HFFc6 (cell line): ENCODE measurements at places on chromosomes 11 and 22.

DNA sequence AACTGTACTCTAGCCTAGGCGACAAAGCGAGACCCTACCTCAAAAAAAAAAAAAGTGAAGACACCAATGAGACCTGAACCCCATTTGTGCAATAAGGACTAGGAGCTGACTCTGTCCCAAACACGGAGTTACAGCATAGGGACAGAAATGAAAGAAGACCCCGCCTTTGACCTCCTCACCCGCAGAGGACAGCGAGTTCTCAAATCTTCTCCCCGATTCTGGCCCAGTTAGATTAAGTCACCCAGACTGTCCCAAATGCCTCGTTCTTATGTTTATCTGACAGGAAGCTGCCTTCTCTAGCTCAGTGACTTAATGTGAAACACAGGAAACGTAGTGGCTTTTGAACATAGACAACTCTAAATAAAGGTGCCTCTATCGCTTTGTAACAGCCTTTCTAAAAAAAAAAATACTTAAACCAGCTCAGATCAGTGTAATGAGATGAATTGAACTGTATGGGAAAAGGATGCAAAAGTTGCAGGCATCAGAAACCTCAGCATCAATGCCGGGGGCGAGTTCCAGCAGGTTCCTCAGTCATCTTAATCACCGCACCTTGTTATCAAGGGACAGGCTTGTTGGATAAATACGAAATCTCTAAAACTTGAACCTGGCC lies 10.6 kb downstream of the MYH9 start:
- DNase-seq, result no peak

GRCh38 chr11:120135838-120136237 lies 2.1 kb downstream of the TRIM29 start:
- DNase-seq, result no peak

DNA sequence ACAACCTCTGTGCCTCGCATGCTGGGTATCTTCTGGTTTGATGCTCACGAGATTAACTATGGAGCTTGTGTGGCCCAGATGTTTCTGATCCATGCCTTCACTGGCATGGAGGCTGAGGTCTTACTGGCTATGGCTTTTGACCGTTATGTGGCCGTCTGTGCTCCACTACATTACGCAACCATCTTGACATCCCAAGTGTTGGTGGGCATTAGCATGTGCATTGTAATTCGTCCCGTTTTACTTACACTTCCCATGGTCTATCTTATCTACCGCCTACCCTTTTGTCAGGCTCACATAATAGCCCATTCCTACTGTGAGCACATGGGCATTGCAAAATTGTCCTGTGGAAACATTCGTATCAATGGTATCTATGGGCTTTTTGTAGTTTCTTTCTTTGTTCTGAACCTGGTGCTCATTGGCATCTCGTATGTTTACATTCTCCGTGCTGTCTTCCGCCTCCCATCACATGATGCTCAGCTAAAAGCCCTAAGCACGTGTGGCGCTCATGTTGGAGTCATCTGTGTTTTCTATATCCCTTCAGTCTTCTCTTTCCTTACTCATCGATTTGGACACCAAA lies 516 bp downstream of the OR52J3 start:
- DNase-seq, result no peak

DNA sequence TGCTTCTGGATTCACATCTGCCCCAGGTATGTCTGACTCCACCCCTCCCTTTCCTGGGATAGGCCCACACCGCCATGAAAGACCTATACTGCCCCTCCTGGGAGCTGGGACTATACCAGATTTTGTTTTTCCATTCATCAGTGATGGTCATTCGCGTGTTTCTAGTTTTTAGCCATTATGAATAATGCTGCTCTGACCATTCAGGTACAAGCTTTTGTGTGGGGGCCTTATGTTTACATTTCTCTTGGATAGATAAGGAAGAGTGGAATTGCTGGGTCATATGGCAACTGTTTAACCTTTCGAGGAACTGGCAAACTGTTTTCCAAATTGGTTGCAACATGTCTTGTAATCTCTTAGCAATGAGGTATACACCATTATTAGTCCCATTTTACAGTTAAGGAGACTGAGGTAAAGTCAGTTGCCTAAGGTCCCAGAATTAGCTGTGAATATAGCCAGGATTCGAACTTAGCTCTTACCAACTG lies 1.2 kb upstream of the TBC1D10A start:
- DNase-seq, result no peak

DNA sequence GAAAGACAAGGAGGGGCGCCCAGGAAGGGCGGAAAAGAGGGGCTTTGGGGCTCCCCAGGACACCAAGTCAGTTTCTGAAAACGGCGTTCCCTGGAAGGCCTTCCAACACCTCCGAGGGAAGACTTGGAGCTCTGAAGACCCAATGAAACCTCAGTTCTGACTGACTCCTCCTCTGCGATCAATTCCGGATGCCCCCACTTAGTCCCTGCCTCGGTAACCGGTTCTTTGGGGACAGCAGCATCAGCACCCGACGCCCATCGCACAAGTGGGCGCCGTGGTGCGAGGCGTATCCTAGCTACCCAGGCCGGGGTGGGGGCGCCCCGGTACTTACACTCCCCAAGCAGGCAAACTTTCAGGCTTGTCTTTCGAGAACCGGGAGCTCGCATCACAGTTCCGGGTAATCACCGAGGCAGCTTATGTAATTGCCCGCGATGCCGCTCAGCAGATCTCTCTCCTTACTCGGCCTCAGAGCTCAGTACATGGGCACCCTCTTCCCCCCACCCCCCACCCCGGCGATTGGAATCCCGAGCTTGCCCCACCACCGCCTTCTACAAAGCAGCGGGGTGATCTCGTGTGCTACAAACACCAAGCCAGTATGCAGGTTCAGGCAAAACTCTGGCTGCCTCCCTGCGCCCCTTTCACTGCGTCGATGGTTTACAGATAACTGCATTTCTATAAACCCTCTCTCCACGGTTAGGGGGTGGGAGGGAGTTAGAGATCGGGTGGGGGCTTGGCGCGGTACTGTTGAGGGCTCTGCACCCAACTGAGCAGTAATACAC lies 2.0 kb downstream of the TENM4 start:
- no peak for DNase-seq

DNA sequence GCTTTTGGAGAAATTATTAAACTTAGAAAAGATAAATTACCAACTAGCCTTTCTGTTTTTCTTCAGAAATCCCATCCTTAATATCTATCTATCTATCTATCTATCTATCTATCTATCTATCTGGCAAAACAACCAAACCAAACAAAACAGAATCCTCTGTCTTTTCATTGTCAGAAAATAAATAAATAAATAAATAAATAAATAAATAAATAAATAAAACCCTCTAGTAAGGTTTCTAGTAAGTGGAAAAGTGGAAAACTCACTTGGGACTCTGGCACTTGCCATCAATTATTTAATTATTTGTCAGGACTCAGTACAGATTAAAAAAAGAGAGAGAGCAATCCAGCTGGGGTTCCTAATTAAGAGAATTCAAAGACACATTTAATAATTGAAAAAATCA lies 556.2 kb upstream of the CHORDC1 start:
- DNase-seq, result no peak

- DNase-seq, result no peak
These were observed 140.5 kb downstream of the FCHSD2 start for GRCh38 chr11:73001615-73002014.

DNA sequence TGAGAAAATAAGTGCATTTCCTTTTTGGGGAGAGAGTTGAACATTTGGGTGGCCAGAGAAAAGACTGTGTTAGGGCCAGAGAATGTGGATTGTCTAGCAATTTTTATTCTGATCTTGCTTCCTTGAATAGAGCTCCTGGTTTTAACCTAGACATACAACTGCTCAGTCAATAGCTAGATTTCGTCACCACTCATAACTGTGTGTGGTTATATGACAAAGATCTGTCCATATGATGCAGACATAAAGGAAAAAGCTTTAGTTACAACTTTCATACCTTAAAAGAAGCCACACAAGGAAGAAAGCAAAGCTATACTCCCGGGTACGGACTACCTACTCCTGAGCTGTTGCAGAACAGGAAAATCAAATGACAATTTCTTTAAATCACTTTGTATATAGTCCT lies 37.2 kb downstream of the MS4A6A start:
- DNase-seq, result no peak

GRCh38 chr22:32555581-32555980 lies 81.0 kb downstream of the FBXO7 start:
- no peak for DNase-seq

GRCh38 chr11:65501472-65502273 lies 2.8 kb downstream of the MALAT1 start:
- peak; percentile 64 for DNase-seq

GRCh38 chr11:71227058-71227659 lies 25.2 kb downstream of the SHANK2 start:
- DNase-seq, result no peak

DNA sequence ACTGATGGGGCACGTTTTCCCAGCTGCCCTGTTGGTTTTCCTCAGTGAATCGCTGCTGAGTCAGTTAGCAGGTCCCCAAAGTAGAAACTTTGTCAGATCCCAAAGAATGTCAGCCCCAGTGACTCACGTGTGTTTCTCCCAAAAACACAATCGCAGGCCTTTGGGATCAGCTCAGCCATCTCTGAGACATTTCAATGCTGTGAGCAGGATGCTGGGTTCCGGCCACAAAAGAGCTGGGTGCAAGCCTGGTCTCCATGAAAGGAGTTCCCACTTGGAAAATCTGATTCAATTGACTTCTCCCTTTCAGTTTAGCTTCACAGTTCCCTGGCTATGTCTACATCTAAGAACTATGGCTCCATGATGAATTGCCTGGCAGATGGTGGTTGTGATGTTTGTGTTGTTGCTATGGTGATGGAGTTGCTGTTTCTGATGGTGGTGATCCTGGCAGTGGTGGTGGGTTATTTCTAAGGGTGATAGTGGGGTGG lies 28.0 kb downstream of the MYEOV start:
- DNase-seq, result peak; percentile 98

DNA sequence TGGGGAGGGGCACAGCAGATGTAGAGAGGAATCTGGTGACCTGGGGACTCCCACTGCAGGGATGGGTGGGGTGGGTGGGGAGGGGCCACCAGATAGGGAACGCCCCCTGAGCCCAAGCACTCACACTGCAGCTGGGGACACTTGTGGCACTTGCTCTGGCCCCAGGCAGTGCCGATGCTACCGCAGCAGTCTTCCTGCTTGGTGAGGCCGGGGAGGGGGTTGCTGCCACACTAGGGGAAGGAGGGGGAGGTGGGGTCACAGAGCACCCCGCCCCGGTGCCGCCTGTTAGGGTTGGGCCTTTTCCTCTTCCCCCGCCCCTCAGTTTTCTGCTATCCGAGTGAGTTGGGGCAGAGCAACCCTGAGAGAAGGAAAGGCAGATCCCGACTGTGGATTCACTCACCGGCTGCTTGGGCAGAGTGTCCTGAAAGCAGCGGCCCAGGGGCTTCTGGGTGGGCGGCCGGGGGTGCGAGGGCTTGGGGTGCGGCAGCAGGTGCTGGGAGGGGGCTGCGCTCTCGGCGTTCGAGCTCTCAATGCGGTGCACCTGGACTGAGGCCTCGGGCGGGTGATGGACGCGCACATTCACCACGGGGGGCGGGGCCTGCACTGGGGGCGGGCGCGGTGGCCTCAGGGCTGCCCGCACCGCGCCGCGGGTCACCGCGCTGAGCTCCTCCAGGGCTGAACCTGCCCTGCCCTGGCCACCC lies 4.7 kb downstream of the LTBP3 start:
- no peak for DNase-seq
